WTC11 (cell line): ENCODE measurements at places on chromosomes 7 and 10. TPM values are rescaled to one million over a fixed set of nuclear protein-coding genes. Genes with fewer than 3 reads are reported as not detected.

DNA sequence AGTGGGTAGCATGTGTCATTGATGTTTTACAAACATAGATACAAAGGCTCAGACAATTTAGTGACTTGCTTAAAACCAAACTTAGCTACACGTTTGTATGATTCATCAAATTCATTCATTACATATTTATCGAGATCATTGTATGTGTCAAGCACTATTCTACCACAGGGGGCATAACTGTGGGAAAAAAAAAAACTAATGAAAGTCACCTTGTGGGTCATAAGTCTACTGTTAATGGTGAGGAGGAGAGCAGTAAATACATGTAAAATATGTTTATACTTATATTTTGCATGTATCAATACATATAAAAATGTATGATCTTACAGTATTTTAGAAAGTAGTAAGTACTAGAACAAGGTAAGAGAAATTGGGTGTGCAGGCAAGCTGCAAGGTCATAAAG lies 933.8 kb downstream of the IPMK start:
- no peak for DNase-seq

DNA sequence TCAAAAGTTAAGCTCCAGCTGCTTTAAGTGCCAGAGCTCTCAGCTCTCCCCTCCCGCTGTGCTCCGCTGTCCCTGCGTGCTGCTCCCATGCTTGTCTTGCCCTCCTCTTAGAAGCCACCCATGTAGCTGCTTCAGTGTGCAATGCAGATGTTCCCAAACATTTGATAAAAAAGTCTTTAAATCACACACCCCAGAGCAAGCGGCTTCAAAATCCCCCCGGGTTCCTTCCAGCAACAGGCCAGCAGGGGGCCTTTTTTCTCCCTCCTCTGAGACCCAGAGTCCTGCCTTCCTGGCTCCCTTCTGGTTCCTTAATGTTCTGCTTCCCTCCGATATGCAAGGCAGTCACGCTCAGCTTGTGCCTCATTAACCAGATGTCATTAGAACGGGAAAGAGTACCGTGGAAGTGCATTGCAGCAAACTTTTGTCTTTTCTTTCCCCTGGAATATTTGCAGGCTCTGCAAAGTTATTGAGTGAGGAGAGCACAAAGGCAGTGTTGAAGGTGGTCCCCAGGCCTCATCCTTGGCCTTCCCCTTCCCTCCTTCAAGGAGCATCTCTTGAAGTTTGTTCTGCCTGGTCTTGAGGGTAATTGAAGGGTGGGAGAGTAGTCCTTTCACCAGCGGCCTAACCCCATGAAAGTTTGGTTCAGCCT lies 25.5 kb downstream of the LDB3 start:
- peak; percentile 64 for DNase-seq

DNA sequence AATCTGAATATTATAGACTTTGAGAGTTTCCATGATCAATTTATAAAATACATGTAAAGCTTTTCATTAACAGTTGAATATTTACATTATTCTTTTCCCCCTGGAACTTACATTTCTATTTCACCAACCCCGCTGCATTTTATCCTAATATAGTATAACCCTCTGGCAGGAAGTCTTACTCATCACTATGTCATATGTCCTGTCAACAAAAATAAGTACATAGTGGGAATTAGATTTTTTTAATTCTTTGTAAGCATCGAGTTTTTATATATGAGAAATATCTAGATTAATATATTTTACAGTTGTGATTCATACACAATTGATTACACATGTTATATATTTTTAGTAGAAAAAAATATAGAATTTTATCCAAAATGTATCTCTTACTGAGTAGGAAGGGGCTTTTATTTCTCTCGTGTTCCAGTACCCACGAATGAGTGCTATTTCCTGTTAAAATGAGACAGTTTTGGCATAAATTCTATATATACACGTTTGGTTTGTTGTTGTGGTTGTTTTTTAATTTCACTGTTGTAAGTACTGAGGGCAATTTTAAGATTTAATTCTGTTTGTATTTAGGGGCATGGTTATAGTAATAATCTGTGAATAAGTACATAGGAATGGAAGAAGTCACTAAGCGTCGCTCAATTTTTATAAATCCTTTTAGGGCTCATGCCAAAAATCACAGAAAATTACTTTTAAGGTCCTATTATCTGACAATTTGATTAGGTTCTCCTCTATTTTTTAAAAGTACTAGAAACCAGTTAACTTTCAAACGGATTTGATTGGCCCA lies 87.1 kb downstream of the HECW1 start:
- no peak for DNase-seq

DNA sequence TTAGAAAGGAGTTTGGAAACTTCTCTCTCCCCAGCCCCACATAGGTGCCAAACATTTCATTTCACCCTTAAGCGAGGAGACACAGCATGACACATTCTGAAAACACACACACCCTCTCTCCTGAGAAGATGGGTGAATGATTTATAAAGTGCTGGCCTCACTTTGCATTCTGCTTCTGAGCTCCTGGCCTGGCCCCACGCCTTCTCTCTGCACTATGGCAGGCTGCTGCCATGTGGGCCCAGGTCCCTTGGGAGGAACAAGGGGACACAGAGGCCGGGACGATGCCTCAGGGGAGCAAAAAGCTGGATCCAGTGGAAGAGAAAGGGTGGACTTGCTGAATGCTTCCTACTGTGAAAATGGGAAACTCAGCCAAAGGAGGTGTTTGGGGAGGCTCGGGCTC lies 56.0 kb downstream of the CPXM2 start:
- no peak for DNase-seq

DNA sequence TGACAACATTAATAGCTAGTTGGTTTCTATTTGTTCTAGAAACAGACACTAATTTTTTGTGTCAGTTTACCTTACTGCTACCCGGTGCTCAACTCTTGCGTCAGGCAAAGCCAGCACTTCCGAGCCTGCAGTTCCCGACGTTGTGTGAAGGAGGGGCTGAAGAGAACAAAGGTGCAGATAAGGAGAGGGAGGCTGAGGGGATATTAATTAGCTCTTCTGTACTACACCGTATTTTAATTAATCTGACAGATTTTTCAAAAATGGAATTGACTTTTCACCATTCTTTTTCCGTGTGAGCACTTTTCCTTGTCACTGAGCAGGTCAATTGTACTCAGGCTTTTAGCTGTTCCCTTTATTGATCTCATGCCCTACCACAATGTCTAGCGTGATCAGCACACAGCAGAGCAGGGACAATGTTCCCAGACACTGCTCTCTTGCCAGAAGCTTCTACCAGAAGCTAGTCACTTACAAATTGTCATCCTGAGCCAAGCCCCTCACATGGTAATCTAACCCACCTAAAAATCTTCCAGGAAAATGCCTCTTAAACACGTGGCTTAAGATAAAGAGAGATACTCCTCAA lies 650.5 kb upstream of the MKI67 start:
- no peak for DNase-seq

GRCh38 chr7:33392148-33392547 lies 262.8 kb downstream of the BBS9 start:
- no peak for DNase-seq

- no peak for DNase-seq
These were observed 1584.4 kb upstream of the LRRTM3 start for GRCh38 chr10:65341323-65341925.

GRCh38 chr10:43843321-43844101 lies 194.8 kb upstream of the ZNF32 start:
- no peak for DNase-seq

GRCh38 chr7:158377800-158378623 lies 209.6 kb downstream of the PTPRN2 start:
- no peak for DNase-seq

GRCh38 chr7:116353647-116354046 lies 143.3 kb downstream of the TES start:
- DNase-seq, result no peak

GRCh38 chr10:58237014-58237834 lies 30.5 kb downstream of the IPMK start:
- no peak for DNase-seq

GRCh38 chr10:118754229-118754555 lies 578 bp downstream of the CACUL1 start:
- DNase-seq, result peak; percentile 69

- DNase-seq, result no peak
These were observed 190.5 kb downstream of the PPP1R9A start for GRCh38 chr7:95097851-95098250.

- DNase-seq, result no peak
These were observed 25.5 kb upstream of the TRIL start for GRCh38 chr7:28983396-28984190.

DNA sequence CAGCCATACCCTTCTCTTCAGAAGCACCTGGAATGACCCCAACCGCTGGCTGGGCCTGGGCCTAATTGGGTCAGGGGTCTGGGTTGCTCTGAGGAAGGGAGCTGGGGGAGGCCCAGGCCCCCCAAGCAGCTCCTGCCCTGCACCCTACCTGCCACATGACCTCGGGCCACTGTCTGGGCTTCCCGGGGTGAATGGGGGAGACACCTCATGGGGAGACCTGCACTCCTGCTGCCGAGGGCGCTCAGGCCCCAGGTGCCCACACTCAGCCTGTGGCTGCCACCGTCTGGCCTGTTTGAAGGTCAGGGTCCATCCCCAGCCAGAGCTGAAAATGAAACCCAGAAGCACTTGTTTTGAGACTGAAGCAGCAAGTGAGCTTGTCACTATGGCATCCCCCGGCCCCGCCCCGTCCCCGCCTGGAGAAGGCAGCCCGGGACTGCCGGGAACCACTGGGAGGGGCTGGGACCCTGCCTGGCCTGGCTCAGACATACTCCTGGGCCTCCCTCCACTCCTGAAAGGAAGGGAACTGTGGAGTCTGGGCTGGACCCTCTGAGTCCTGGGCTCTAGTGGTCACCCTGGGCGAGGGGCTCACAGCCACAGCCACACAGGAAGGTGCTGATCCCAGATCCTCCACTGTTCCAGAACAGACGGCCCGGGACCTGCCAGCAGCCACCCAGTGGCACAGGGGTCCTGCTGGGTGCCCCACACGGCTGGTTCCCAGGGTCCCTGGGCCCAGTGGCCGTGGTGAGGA lies 7.4 kb upstream of the MICALL2 start:
- peak; percentile 58 for DNase-seq

GRCh38 chr7:91185771-91186170 lies 78.5 kb upstream of the FZD1 start:
- DNase-seq, result no peak

GRCh38 chr7:20217193-20217948 lies at the start of gene MACC1:
Gene MACC1, minus strand, starts transcription at chr7:20217384. Its CDS starts 55,522 bp downstream, at chr7:20161862.
- peak; percentile 83 for DNase-seq

- no peak for DNase-seq
These were observed 5.4 kb downstream of the ARHGAP21 start for GRCh38 chr10:24718031-24718855.

- DNase-seq, result no peak
These were observed 33.6 kb upstream of the DRGX start for GRCh38 chr10:49429458-49429857.

Gene PTN
- 13.7 to 18.9 TPM (median 14.4 TPM) in 3 replicates for total RNA-seq

Gene LRMDA
- 0.48 to 0.92 TPM (median 0.78 TPM) in 3 replicates for total RNA-seq

Gene RADIL
- total RNA-seq, result 8.6 to 12.1 TPM (median 11.1 TPM) in 3 replicates

Gene GSDME
- total RNA-seq, result 4.8 to 5.8 TPM (median 5.2 TPM) in 3 replicates

Gene WDR86
- 24.4 to 32.4 TPM (median 30.7 TPM) in 3 replicates for total RNA-seq

Gene ZC3HAV1L
- 5.8 to 9.3 TPM (median 7.1 TPM) in 3 replicates for total RNA-seq

Gene KCNIP2
- total RNA-seq, result 4.5 to 5.4 TPM (median 5.2 TPM) in 3 replicates

Gene HIF1AN
- total RNA-seq, result 49.9 to 58.3 TPM (median 53.9 TPM) in 3 replicates

Gene GSTO1
- 87.9 to 99.5 TPM (median 99.2 TPM) in 3 replicates for total RNA-seq

Gene CPA4
- 0.11 TPM in 2 of 3 replicates, not detected in the other for total RNA-seq

Gene PANK1
- 24.9 to 25.8 TPM (median 25.7 TPM) in 3 replicates for total RNA-seq

Gene PRLHR
- not detected in 3 replicates for total RNA-seq
